ENCODE measurements at places on chromosomes 2 and 18.

DNA sequence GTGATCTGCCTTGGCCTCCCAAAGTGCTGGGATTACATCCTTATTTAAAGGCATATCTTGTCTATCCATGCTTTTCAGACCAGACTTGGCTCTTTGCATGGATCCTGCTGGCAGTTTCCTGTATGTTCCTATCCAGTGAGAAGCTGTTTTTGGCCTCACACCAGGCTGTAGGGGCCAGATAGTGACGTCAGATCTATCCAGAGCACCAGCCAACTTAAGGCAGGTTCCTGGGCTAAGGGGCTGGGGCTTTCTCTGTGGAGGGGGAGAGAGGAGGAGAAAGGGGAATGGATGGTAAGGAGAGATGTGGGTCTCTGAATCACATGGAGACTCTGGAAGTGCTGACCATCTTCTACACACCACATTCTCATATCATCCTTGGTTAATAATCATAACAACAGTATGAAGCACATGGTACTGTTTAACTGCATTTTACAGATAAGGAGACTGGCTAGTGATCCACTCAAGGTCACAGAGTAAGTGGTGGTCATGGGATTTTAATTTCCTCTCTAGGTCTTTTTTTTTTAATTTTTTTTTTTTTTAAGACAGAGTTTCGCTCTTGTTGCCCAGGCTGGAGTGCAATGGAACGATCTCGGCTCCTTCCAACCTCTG lies 2.0 kb upstream of the FAM117B start:
- DNase-seq: no peak

- no peak for DNase-seq
Observed at GRCh38 chr2:158004126-158004764, 97.4 kb upstream of the UPP2 start.

GRCh38 chr2:46798998-46799698 lies 116.5 kb downstream of the MCFD2 start:
- DNase-seq: no peak

- DNase-seq: no peak
Observed at GRCh38 chr2:74696829-74697228, 42.8 kb downstream of the SEMA4F start.

All from activated CD8-positive, alpha-beta memory T cell treated with anti-CD3 and anti-CD28 coated beads, Interleukin-2, amount 10 ng/mL, durations not matched to agents 7 days and 5 days (primary cell).